ENCODE measurements at places on chromosomes 2 and 18. TPM values are rescaled to one million over a fixed set of nuclear protein-coding genes. Genes with fewer than 3 reads are reported as not detected.

- no peak overlapping the region for H3K27ac ChIP-seq
- no peaks in the 10 kb centered on the region for H3K27me3 ChIP-seq
- no peak for DNase-seq
- H3K36me3 ChIP-seq: peaks cover 56% of the 10 kb centered on the region
Measured at GRCh38 chr2:169623235-169623634, 39.1 kb downstream of the PPIG start.

- DNase-seq: no peak
- no peaks in the 10 kb centered on the region for H3K36me3 ChIP-seq
- H3K27ac ChIP-seq: no peak overlapping the region
- H3K4me3 ChIP-seq: no peak overlapping the region
- H3K27me3 ChIP-seq: no peaks in the 10 kb centered on the region
Measured at GRCh38 chr2:24485197-24485596, 5.9 kb upstream of the NCOA1 start.

DNA sequence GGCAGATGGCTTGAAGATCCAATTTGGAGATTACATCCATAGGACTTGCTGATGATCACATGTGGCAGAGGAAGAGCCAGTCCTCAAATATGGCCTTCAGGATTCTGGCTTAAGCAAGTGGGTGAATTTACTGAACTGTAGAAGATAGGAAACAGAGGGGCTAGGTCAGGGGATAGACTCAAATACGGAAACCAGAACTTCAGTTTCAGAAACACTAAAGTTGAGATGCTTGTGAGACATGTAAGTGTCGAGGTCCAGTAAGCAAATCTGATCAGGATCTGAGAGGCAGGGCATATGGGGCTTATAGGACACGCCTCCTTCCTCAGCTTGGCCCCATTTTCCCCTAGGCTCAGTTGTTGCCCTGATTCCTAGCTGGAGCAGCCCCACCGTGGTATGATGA is 107.7 kb downstream of the LBH start:
- no peak overlapping the region for H3K27ac ChIP-seq
- DNase-seq: no peak
- H3K27me3 ChIP-seq: no peaks in the 10 kb centered on the region
- no peak overlapping the region for H3K4me3 ChIP-seq
- H3K4me1 ChIP-seq: peaks cover 33% of the 10 kb centered on the region

- no peaks in the 10 kb centered on the region for H3K27me3 ChIP-seq
- no peak overlapping the region for H3K4me3 ChIP-seq
- no peaks in the 10 kb centered on the region for H3K4me1 ChIP-seq
Measured at GRCh38 chr2:165648801-165649200, 145.2 kb downstream of the GALNT3 start.

The TMEM17 gene
- 2.2 TPM for total RNA-seq

The NPPC gene
- total RNA-seq: 3.0 TPM

The C1GALT1C1L gene
- 1.2 TPM for total RNA-seq

- peaks cover 84% of the 10 kb centered on the region for H3K27me3 ChIP-seq
- no peak for DNase-seq
- H3K4me3 ChIP-seq: no peak overlapping the region
- H3K36me3 ChIP-seq: no peaks in the 10 kb centered on the region
Measured at GRCh38 chr2:136422512-136422911, 304.6 kb upstream of the CXCR4 start.

The DCDC2C gene
- total RNA-seq: not detected

The SAG gene
- total RNA-seq: not detected

The EN1 gene
- total RNA-seq: not detected

DNA sequence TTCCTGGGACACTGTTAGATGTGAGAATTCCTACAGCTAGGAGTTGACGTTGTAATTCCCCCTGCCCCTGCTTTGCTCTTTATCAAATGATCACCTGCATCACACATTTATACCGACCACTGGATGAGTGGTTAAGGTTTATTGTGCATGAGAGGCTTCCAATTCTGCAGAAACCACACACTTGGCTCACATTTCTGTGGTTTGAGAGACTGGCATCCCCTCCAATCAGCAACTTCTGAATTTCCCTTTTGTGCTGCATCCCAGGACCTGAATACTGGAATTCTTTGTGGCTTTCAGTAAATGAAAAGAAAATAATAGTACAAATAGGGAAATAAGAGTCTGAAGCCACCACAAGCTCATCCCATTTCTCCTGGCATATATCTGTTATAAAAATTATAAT is 628.7 kb upstream of the PIK3C3 start:
- no peaks in the 10 kb centered on the region for H3K4me1 ChIP-seq
- H3K4me3 ChIP-seq: no peak overlapping the region

GRCh38 chr2:29290293-29291047 is 175.3 kb downstream of the CLIP4 start:
- peaks cover 74% of the 10 kb centered on the region for H3K27me3 ChIP-seq
- DNase-seq: no peak
- H3K27ac ChIP-seq: no peak overlapping the region
- H3K4me1 ChIP-seq: no peaks in the 10 kb centered on the region
- no peak overlapping the region for H3K4me3 ChIP-seq
- H3K36me3 ChIP-seq: no peaks in the 10 kb centered on the region
